ENCODE measurements at places on chromosomes 5 and 9.

GRCh38 chr5:9924614-9925013 is 294.5 kb upstream of the TAS2R1 start:
- DNase-seq, result no peak

DNA sequence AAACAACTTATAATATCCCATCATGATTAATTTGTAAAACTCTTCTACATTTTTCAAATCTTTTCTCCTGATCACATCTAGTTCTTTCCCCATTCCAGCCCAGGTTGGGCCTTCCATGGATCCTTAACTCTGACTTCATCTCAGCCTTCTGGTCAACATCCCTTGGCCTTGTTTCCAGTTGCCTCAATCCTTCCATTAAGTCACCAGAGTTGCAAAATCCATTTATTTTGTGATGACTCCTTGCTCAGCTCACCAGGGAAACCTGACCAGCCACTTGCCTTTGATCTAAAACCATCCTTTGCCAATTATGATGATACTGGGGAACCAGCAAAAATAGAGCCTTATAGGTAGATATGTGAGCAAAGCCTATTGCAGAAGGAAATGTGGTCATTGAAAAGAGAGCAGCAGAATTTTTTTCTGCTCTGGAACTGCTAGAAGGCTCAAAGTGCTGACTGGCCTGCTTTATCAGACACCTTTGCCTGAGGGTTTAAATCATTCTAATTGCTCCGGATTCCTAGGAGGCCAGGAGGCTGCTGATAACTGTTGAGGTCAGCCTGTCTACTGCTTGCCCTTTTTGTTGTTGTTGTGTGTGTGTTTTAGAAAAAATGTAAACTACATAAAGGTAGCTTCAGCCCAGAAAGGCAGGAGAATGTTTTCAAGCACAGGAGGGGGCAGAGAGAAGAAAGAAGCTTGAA is 512.2 kb upstream of the GRIA1 start:
- no peak for DNase-seq

GRCh38 chr5:5799826-5800225 is 377.3 kb downstream of the ICE1 start:
- DNase-seq, result no peak

DNA sequence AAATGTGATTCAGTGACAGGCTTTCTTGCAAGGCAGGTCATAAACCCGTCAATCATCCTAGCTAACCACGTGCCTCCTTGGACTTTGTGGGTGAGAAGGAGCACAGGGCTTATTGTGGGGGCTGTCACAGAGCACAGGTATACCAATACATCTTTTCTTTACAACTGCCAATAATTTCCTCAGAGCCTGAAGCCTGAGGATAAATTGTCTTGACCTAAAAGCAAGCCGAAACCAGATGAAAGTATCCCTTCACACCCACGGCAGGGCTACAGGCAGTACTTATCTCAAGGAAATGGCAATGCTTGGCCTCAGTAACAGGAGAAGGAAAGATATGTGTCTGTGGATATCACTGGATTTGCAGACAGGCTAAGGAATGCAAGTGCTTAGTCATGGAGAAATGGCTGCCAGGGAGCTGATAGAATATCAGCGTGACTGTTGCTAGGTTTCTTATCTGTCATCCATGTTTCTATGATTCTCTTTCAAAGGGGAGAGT is 90.3 kb upstream of the ZNF366 start:
- DNase-seq, result no peak

GRCh38 chr5:115393239-115393638 is 96.8 kb upstream of the CCDC112 start:
- no peak for DNase-seq

DNA sequence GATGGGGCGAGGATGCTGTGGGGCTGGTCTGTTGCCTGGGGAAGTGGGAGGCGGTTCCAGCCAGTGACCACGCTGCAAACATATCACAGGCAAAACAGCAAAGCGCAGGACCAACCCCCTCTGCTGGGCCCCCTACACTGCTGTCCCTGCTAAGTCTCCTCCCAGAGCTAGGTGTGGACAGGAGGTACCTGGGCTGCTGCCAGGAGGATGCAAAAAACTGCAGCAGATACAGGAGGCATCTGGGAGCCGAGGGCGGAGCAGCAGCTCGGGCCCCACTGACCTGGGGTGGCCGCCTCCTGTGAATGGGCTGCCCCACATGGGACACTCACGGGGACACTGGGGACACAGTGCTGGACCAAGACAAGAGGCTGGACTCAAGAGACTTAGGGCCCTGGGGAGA is 48.0 kb upstream of the PHYKPL start:
- DNase-seq, result no peak

DNA sequence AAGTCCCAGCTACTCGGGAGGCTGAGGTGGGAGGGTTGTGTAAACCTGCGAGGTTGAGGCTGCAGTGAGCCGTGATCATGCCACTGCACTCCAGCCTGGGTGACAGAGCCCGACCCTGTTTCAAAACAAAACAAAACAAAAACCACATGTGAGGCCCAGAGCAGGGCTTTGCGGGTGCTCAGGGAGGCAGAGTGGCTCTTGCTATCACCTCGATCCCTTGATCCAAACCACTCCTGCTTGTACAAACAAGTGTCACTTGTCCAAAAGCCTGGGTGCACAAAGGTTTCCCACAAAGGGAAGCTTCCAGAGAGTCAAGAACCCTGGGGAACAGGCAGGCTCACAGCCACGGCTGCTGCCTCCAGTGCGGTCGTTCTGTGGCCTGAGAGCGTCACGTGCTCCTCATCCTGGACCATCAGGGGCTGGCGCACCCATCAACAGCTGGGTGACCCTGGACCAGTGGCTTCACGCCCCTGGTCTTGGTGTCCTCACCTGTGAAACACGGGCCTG is 162.7 kb downstream of the C9orf50 start:
- no peak for DNase-seq

- no peak for DNase-seq
Observed at GRCh38 chr5:110865400-110866094, 126.7 kb downstream of the SLC25A46 start.

GRCh38 chr9:110876929-110877328 is 161.3 kb downstream of the LPAR1 start:
- no peak for DNase-seq

GRCh38 chr5:87136733-87137132 is 130.9 kb upstream of the RASA1 start:
- no peak for DNase-seq

- no peak for DNase-seq
Observed at GRCh38 chr9:35079041-35079425, 709 bp downstream of the FANCG start.

DNA sequence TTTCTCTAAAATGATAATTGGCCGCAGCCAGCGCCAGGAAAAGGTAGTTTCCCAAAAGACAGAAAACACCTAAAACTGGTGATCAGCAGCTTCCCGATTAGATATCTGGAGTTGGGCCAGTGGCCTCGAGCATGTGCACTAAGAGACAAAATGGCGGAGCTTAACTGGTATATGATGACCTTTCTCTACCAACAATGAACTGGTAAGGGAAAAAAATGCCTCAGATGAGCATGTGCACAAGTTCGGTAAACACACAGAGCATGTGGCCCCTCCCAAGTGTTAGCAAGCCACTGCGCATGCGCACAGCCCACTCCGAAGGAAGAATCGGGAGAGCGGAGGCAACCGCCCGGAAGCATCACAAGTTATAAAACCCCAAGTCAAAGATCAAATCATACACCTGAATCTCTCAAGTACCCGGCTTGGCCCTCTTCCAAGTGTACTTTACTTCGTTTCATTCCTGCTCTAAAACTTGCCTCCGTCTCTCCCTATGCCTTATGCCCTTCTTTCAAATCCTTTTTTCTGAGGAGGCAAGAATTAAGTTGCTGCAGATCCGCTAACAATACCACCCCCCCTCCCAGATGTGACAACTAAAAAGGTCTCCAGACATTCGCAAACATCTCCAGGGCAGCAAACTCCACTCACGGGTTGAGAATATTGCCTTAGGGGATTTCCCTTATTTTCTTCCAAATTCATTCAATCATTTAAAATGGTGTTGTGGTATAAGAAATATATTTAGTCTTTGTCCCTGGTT is 15.0 kb upstream of the PTBP3 start:
- no peak for DNase-seq

DNA sequence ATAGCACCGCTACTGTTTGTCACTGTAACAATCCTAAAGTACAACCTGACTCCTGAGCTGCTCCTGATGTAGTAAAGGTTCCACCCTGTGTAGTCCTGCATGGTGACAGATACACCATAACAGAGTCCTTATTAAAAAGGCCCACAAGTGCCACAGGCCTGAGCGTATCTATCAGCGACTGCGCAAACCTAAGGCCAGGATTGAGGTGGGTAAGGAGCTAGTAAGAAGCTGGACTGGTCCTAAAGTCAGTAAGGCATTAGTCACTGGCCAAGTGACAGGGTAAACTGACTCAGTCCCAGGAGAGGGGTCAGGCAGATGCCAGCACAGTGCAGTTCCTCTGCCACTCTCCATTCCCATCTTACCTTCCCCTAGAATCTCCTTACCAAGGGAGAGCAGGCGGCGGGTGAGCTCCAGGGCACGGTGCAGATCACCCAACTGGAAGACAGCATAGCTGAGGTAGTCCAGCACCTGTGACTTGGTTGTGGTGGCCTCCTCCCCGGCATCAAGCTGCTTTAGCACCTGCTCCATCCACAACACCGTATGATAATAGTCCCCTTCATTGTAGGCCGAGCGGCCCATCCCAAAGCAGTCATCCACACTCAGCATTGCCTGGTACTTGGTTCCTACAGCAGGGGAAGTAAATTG is 17.6 kb downstream of the P4HA2 start:
- no peak for DNase-seq

GRCh38 chr9:80842389-80842788 is 847.0 kb downstream of the TLE1 start:
- no peak for DNase-seq

DNA sequence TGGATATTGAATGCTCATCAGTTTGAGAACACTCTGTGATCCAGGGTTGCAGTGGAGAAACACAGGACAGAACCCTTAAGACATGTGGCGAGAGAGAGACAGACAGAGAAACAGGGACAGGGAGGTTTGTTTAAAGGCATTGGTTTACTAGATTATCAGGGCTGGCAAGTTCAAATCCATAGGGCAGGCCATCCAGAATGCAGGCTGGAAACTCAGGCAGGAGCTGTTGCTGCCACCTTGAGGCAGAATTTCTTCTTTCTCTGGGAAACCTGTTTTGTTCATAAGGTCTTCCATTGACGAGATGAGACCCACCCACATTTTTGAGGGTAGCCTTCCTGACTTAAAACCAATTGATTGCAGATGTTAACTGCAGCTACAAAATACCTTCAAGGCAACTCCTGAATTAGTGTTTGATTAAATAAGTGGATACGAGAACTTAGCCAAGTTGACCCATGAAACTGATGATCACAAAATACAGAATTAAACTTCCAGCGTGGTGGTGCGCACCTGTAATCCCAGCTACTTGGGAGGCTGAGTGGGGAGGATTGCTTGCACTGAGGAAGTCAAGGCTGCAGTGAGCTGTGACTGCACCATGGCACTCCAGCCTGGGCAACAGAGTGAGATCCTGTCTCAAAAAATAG is 55.9 kb downstream of the NSUN2 start:
- DNase-seq, result no peak

GRCh38 chr5:73856997-73857396 is 231.0 kb downstream of the ARHGEF28 start:
- DNase-seq, result no peak

DNA sequence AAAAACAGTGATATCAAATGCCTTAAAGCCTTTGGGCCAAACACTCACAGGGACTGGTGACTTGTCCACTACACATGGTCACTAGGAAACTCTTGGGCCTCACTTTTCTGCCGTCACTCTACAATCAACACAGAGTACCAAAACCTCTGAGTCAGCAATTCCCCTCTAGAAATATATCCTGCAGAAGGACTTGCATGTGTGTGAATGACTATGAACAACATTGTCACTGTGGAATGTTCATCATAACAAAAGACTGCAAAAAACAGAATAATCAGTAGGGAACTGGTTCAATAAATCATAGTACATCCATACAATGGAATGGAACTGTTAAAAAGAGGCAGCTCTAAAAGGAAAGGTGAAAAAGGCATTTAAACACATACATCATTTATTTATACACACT is 44.1 kb upstream of the SMU1 start:
- DNase-seq, result no peak

GRCh38 chr9:129933185-129934040 is 98.2 kb downstream of the USP20 start:
- no peak for DNase-seq

- no peak for DNase-seq
Observed at GRCh38 chr5:38827525-38827924, 18.3 kb upstream of the OSMR start.

GRCh38 chr9:130265431-130266235 is at the start of gene HMCN2:
Gene HMCN2, plus strand, starts transcription at chr9:130265760. Its CDS starts 119 bp downstream, at chr9:130265879.
- DNase-seq, result no peak

DNA sequence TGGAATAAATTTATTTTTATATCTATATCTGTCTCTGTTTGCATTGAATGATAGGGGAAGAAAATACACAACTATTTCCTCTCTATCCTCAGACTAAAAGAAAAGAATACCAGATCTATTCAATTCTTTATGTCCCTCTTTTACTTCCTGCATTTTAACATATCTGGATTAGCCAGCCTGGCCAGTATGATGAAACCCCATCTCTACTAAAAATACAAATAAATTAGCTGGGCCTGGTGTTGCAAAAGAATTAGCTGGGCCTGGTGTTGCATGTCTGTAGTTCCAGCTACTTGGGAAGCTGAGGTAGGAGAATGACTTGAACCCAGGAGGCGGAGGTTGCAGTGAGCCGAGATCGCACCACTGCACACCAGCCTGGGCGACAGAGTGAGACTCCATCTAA is 182.0 kb downstream of the LURAP1L start:
- DNase-seq, result no peak

Data from cortex of kidney (tissue), 1 donor.